ENCODE measurements at places on chromosomes 5 and 9. TPM values are rescaled to one million over a fixed set of nuclear protein-coding genes. Genes with fewer than 3 reads are reported as not detected.

HMMR gene
- polyA plus RNA-seq: 120 TPM

OR1L8 gene
- polyA plus RNA-seq: not detected

PCDHA1 gene
- polyA plus RNA-seq: 0.81 TPM

HCN1 gene
- polyA plus RNA-seq: 2.8 TPM

GGTA1 gene
- polyA plus RNA-seq: 0.17 TPM

IFNB1 gene
- polyA plus RNA-seq: not detected

BRINP1 gene
- polyA plus RNA-seq: 11.8 TPM

LRRC70 gene
- polyA plus RNA-seq: not detected

PCDHA12 gene
- polyA plus RNA-seq: 5.1 TPM

PLCXD3 gene
- polyA plus RNA-seq: 0.03 TPM

ACSL6 gene
- 0.76 TPM for polyA plus RNA-seq

NR6A1 gene
- polyA plus RNA-seq: 44.2 TPM

GPX3 gene
- polyA plus RNA-seq: 28.0 TPM

CNTLN gene
- polyA plus RNA-seq: 21.8 TPM

TTC39B gene
- polyA plus RNA-seq: 4.7 TPM

FOXD4L5 gene
- polyA plus RNA-seq: not detected

GADD45G gene
- 24.1 TPM for polyA plus RNA-seq

FRRS1L gene
- polyA plus RNA-seq: 0.37 TPM

SHISAL2B gene
- polyA plus RNA-seq: 21.1 TPM

PCSK1 gene
- 2.7 TPM for polyA plus RNA-seq

PTGES2 gene
- polyA plus RNA-seq: 59.7 TPM

PALM2AKAP2 gene
- polyA plus RNA-seq: 2.5 TPM

TAF1L gene
- polyA plus RNA-seq: not detected

SLC6A19 gene
- not detected for polyA plus RNA-seq

F2RL1 gene
- polyA plus RNA-seq: 16.2 TPM

ANKRD18B gene
- 12.4 TPM for polyA plus RNA-seq

PCDHA9 gene
- polyA plus RNA-seq: 1.1 TPM

ATP10B gene
- polyA plus RNA-seq: 0.10 TPM

MYORG gene
- 1.3 TPM for polyA plus RNA-seq

ENHO gene
- polyA plus RNA-seq: 17.5 TPM

BAAT gene
- 0.08 TPM for polyA plus RNA-seq

PHF24 gene
- polyA plus RNA-seq: 0.05 TPM

PLAC8L1 gene
- 2.0 TPM for polyA plus RNA-seq

TMEM215 gene
- 0.71 TPM for polyA plus RNA-seq

FAM13B gene
- 12.9 TPM for polyA plus RNA-seq

OR1J2 gene
- polyA plus RNA-seq: not detected

PGM5 gene
- polyA plus RNA-seq: not detected

PCDHGA11 gene
- 2.3 TPM for polyA plus RNA-seq

CLIC3 gene
- polyA plus RNA-seq: 0.57 TPM

CDX1 gene
- not detected for polyA plus RNA-seq

KCNV2 gene
- polyA plus RNA-seq: 0.60 TPM

CNOT8 gene
- polyA plus RNA-seq: 26.9 TPM

VCAN gene
- polyA plus RNA-seq: 133 TPM

DCTN4 gene
- polyA plus RNA-seq: 15.4 TPM

CERCAM gene
- 2.7 TPM for polyA plus RNA-seq

ORM2 gene
- 0.76 TPM for polyA plus RNA-seq

FST gene
- polyA plus RNA-seq: 13.2 TPM

SLC27A6 gene
- 2.0 TPM for polyA plus RNA-seq

CCL27 gene
- polyA plus RNA-seq: not detected

NPR3 gene
- not detected for polyA plus RNA-seq
